Non-pigmented ciliary epithelial cell (primary cell): ENCODE measurements at places on chromosomes 1 and 21.

DNA sequence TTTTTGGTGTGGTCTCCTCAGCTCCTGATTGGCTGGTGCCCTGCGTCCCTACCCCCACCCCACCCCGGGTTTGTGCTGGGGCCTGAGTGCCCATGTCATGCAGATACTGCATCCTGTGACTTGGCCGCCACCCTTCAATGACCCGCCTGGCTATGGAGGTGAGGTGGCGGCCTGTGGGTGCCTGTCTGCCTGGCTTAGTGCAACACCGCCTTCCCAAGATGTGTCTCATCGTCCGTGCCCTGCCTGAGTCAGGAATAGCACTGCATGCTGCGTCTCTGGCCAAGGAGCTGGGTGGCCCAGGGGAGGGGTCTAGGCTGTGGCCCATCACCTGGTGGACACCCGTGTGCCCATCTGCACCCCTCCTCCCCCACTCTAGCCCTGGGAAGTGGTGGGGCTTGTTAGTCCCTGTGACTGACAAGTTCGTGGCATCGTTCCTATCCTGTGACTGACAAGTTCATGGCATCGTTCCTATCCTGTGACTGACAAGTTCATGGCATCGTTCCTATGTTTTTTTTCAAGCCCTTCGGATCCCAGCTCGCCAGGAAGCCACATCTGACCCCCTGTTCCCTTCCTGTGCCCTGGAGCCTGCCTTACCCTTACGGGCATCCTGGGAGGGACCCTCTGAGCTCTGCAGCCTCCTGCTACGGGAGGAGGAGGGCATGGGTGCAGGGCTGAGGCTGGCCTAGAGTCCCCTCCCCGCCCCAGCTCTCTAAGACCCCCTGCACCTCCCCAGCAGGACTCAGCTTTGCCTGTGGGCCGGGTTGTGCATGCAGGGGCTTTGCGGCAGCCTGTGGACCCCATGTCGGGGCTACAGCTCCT, 7.5 kb downstream of the SLX9 start:
- no peak for DNase-seq

GRCh38 chr1:9711466-9712020, 60.0 kb downstream of the PIK3CD start:
- DNase-seq: no peak

DNA sequence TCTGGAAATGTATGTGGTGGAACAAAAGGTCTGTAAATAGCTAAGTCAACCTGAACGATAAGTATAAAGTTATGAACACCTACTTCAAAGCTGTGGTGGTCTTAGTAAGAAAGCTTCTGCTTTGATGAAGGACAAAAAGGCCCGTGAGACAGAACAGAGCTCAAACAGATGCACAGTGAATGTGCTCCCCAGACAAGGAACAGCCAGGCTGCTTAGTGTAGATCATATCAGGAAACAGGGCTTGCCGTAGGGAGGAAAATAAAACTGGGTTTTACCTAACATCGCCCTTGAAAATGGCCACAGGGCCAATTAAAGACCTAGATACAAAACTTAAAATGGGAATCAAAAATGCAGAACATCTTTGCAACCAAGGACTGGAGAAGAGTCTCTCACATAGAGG, 40.2 kb downstream of the PRSS38 start:
- DNase-seq: no peak

DNA sequence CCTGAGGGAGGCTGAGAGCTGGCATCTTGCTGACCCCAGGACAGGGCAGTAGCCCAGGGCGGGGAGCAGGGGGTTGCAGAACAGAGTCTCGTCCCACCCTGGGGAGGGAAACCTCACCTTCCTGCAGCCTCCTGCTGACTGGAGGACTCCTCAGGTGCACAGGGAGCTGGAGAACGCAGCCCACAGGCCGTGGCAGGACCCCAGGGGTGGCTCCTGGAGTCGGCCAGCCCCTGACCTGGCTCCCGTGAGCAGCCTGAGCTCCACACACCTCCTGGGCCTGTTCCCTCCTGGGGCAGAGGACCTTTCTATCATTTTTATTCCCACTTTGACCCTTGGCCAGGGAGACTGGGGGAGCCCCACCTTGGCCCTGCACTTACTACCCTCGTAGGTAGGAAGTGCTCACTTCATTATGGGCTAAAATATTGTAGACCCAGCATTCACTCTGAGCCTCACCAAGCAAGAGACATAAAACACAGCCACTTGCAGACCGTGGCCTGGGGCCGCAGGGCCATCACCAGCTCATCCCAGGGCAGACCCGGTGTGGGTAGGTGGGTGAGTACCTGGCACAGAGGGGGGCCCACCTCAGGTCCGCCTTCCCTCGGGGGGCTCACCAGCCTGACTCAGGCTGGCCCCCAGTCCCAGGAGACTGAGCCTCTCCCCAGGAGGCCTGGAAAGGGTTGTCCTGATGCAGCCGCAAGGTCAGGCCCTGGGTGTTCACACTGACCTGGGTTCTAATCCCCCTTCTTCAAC, 287.3 kb upstream of the VAMP3 start:
- no peak for DNase-seq

DNA sequence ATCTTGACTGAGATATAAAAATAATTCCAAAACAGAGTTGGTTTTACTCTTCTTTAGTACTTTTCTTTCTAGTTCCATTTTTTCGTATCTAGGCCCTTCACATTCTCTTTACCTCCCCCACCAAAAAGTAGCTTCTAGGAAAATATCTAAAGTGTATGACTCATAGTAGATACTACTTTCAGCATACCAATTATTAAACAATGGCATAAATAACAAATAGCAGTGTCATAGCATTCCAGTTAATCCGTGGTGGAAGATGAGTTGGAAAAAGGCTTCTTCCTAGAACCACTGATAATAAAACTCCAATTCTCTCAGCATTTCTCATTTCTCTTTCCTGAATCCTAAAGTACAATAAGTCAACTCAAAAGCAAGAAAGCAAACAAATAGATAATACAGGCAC, 859.0 kb upstream of the B3GALT2 start:
- no peak for DNase-seq
